Thymus (tissue), 14 donors: ENCODE measurements at places on chromosomes 5 and 9. TPM values are rescaled to one million over a fixed set of nuclear protein-coding genes. Genes with fewer than 3 reads are reported as not detected.

DNA sequence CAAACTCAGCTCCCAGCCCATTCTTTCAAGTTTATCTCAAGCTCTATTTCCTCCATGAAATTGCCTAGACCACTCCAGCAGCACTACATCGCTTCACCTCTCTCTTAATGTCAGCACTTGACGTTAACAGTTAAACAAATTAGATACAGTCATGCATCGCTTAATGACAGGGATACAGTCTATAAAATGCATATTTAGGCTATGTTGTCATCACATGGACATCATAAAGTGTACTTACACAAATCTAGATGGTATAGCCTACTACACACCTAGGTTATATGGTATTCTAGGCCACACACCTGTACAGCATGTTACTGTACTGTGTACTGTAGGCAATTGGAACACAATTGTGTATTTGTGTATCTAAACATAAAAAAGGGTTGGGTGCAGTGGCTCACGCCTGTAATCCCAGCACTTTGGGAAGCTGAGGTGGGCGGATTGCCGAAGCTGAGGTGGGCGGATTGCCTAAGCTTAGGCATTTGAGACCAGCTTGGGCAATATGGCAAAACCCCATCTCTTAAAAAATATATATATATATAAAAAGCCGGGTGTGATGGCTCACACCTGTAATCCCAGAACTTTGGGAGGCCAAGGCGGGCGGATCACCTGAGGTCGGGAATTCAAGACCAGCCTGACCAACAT, 13.4 kb upstream of the PCSK5 start:
- no peak for DNase-seq
- no peak overlapping the region for H3K4me3 ChIP-seq
- no peaks in the 10 kb centered on the region for H3K36me3 ChIP-seq
- H3K27ac ChIP-seq: no peak overlapping the region

The GKAP1 gene
- 14.3 TPM for total RNA-seq

DNA sequence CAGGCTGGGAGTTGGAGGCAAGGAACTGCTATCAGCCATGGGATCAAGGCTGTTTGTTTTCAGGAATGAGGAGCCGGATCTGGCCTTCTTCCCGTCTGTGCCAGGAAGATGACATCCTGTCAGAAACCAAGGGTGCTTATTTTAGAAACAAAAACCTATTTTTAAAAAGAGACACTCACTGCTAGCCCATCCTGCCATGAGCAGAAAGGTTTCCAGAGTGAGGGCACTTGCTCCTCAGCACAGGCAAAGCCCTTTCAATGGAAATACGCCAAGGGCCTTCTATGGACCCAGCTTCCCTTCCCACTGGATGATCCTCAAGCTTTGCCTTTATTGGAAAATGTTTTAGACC, 132.6 kb upstream of the FSTL4 start:
- no peak for DNase-seq
- no peak overlapping the region for H3K27ac ChIP-seq
- H3K4me1 ChIP-seq: no peaks in the 10 kb centered on the region
- no peaks in the 10 kb centered on the region for H3K36me3 ChIP-seq
- no peak overlapping the region for H3K4me3 ChIP-seq

- H3K4me1 ChIP-seq: no peaks in the 10 kb centered on the region
- no peaks in the 10 kb centered on the region for H3K27me3 ChIP-seq
- no peak for DNase-seq
- H3K27ac ChIP-seq: no peak overlapping the region
- H3K36me3 ChIP-seq: no peaks in the 10 kb centered on the region
Observed at GRCh38 chr9:26296910-26297572, 595.6 kb downstream of the CAAP1 start.

The FAM170A gene
- not detected for total RNA-seq

DNA sequence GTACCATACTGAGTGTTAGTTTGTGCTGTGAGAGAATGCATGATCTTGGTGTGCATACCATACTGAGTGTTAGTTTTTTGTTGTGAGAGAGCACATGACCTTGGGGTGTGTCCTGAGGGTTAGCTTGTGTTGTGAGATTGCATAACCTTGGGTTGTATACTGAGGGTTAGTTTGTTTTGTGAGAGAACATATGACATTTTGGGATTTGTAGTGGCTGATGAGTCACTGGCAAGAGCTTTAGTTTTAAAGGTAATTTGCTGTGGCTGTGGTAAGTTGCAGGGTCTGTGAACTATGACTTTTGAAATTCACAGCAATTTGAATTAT, 1068.3 kb upstream of the EDIL3 start:
- H3K36me3 ChIP-seq: no peaks in the 10 kb centered on the region
- H3K27me3 ChIP-seq: no peaks in the 10 kb centered on the region
- no peak overlapping the region for H3K4me3 ChIP-seq
- no peak for DNase-seq
- no peak overlapping the region for H3K27ac ChIP-seq
- H3K4me1 ChIP-seq: no peaks in the 10 kb centered on the region
